Stimulated activated CD8-positive, alpha-beta memory T cell treated with anti-CD3 and anti-CD28 coated beads, Interleukin-4, amount 100 ng/mL, for 1 hour (primary cell): ENCODE measurements at places on chromosomes 3 and 15.

GRCh38 chr15:51331141-51331540, 7.3 kb downstream of the CYP19A1 start:
- DNase-seq, result no peak

DNA sequence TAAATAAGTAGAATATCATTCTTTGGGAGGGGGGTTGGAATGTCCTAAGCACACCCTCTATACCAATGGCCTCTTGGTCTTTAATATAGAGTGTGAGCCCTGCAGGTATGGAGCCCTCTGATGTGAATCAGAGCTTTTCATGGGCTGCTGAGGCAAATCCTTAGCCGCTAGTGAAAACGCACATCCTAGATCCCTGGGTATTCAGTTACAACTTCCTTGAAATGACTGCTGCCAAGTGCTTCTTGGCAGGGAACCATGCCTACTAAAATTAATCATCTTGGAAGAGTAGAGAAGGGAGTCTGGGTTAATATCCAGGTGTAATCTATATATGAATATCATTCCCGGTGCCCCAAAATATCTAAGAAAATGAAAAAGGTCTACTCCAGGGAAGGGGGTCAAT, 109.1 kb downstream of the POLQ start:
- DNase-seq, result no peak

- DNase-seq, result no peak
These were observed 22.5 kb downstream of the PXK start for GRCh38 chr3:58355179-58355578.

DNA sequence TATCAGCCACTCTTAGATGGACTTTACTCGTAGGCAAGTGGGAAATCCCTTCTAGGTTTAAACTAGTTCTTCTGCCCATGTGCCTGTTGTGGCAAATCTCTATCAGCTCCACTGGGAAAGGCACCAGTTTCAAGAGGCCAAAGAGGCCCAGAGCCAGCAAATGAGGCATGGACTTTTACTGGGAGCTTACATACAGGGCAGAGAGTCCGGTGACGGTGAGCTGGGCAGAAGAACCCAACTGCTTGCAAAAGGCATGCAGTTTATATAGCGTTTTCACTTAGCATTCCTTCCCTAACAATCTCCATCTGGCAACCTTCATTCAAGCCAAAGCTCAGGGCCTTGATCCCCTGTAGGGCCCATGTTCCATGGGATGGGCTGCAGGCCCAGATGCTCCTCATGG, 93.0 kb upstream of the C3orf80 start:
- no peak for DNase-seq

DNA sequence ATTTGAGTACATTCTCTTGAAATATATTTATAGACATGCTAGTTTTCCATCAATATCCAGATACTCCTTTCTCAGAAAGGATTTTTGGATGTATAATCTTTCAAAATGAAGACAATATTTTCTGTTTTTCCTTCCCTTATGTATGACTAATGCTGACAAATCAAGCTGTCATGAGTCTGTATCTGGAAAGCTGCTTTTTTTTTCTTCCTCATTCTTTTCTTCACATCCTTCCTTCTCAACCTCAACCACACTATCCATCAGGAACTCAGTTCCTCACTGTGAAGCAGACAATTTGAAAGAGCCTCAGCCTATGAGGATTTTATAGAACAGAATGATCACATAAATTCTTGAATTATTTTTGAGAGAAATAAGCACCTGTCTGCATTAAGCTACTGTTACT, 335.9 kb upstream of the EPHA6 start:
- DNase-seq, result no peak

GRCh38 chr3:175601521-175601920, 742.4 kb downstream of the NAALADL2 start:
- DNase-seq, result no peak

- DNase-seq, result no peak
These were observed 145.1 kb downstream of the SEMA6D start for GRCh38 chr15:47862402-47862801.

DNA sequence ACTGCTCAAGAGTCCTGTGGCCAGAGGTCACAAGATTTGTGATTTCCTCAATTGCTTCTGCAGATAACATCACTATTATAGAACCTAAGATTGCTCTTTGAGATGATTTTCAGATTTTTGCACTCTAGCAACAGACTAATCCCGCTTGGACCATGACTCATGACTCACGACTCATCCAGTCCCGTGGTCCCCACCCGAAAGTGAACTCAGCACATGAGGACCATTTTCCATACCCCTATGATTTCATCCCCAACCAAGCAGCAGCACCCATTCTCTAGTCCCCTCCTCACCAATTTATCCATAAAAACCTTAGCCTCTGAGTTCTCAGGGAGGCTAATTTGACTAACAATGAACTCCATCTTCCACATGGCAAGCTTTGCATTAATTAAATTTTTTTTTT, 106.3 kb upstream of the ALCAM start:
- DNase-seq, result no peak

- DNase-seq, result no peak
These were observed 5.7 kb downstream of the PLEKHO2 start for GRCh38 chr15:64847448-64847847.

DNA sequence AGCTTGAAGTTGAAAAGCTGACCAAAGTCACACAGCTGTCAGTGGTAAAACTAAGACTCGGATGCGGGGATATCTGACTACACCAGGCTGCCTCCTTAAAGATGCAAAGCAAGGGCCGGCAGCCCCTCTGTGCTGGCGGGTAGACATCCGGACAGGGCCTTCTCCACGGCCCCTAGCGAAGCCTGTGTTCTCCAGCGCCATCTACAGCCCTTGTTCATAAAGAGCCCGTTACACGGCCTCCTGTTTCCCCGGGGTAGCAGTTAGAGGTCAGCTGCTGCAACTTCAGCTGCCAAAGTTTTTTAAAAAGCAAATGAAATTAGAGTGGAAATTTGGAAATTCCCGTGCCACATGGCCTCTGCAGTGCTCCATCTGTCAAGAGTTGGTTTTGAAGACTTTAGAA, 383.0 kb downstream of the TBL1XR1 start:
- no peak for DNase-seq

- DNase-seq, result no peak
These were observed 46.2 kb upstream of the PYDC2 start for GRCh38 chr3:191414732-191415131.

- no peak for DNase-seq
These were observed 145.5 kb downstream of the ATP10A start for GRCh38 chr15:25717457-25718168.

- no peak for DNase-seq
These were observed 28.4 kb downstream of the PML start for GRCh38 chr15:74022706-74023470.

DNA sequence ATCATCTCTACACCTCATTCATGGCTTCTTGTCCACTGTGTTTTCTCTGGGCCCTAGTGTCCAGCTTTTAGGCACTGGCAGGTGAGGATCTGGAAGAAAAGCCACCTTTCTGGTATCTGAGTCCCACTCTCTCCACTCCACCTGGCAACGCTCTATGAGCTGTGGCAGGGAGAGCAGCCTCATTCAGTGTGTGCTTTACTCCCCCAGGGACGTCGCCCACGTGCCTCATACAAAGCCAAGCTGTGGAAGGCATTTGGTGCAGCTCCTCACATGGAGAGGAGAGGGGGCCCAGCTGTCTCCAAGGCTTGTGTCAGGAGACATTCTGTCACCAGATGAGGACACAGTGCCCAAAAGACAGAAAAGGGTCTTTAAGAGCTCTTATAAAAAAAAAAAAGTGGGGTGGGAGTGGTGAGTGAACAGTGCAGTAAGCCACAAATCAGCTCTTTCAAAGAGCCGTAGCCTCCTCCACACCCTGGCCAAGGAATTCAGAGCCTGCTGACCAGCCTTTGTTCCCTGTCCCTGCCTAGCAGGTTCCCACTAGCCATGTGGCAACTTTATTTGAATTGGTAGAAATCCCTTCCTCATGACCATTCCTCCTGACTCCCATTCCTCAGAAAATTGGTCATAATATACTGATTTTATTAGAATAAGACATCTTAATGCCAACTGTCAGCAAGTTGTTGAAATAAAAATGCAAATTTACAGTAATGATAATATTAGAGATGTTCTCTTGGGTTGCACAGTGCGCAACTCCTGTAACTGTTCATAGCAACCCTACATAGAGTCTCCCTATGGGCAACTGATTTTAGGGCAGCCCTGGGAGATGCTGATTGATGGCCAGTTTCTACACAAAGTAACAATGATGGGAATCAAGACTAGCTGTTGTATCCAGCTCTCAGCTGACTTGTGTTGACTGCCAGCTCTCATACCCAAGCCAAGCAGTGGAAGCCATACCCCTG, 29.5 kb downstream of the GALNT15 start:
- no peak for DNase-seq

- DNase-seq, result no peak
These were observed 72.8 kb upstream of the ACAD9 start for GRCh38 chr3:128806588-128806987.

DNA sequence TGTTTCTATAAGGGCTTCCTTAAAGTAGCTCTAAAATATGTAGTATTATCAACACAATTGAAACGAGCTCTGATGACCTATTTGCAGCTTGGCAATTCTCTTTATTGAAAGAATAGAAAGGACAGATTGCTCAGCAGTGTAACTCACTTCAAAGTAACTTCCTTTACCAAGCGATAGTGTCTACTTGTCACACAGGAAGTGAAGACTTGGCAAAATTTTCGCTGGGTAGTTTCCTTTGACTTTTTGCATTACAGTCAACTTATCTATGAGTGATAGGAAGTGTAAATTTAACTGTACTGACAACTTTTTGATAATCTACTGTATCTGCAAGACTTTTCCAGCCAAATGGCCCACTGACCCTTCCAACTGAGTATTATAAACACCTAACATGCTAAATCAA, 22.8 kb downstream of the SLC9A9 start:
- DNase-seq, result no peak

- DNase-seq, result no peak
These were observed 25.6 kb downstream of the ILDR1 start for GRCh38 chr3:121996441-121996840.

DNA sequence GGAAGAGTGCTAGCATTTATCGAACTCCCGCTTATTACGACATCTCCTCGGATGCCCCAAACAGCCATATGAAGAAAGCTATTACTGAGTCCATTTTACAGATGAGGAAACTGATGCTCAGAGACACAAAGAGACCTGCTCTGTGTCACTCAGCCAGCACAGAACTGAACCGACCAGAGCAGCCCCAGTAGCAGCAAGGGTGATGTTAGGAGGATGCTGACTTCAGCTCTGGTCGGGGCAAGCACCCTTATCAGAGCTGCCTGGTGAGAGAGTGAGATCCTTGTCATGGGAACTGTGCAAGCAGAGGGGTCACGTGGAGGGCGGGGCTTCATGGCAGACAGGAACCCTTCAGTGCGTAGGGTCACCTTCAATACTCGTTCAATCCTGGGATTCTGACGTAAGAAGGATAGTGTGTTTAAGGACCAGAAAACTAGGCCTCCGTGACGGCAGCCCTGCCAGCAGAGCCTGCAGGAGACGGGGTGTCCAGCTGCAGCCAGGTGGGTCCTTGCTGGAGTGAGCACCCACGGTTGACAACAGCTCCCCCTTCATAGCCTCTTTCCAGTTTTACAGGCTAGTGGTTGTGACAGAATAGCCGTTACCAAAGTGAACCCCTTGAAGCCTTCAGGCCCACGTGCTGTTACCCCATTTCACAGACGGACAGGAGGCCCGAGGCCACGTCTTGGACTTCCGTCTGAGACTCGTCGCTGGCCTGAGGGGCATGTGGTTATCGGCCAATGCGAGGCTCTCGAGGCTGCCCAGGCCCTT, 12.0 kb upstream of the IQSEC1 start:
- DNase-seq, result no peak

GRCh38 chr3:13136426-13136825, 63.2 kb upstream of the IQSEC1 start:
- DNase-seq, result no peak

GRCh38 chr3:43180694-43181093, 74.8 kb upstream of the POMGNT2 start:
- DNase-seq, result no peak

GRCh38 chr3:156366559-156366958, 188.4 kb downstream of the SSR3 start:
- DNase-seq, result no peak

- no peak for DNase-seq
These were observed 53.3 kb upstream of the TRIM71 start for GRCh38 chr3:32764481-32764880.

GRCh38 chr3:96813820-96814650, at the start of gene EPHA6:
Gene EPHA6 (plus strand): TSS chr3:96814594.
- DNase-seq, result no peak

DNA sequence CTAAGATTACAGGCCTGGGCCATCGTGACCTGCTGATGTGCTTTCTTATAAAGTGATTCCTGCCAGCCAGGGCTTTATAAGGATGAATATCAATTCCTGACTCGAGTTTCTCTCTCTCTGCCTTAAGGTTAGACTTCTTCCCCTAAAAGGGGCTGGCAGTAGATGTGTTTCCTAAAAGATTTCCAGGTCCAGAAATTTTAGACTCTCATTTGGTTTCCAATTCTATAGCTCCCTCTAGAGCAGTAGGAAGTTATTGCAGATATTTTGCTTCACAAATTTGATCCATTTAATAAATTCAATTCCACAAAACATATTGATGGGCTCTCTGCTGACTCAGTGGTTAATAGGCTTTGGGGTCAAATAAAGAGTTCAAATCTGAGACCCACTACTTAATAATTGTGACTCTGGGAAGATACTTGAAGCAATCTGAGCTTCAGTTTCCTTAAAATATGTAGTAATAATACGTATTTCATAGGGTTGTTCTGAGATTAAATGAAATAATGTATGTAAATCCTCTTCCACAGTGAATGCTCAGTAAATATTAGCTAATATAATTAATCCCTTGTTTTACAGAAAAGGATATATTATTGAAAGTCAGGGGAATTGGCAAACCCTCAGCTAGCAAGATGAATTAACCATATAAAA, 2.1 kb downstream of the TRIM69 start:
- DNase-seq, result no peak

DNA sequence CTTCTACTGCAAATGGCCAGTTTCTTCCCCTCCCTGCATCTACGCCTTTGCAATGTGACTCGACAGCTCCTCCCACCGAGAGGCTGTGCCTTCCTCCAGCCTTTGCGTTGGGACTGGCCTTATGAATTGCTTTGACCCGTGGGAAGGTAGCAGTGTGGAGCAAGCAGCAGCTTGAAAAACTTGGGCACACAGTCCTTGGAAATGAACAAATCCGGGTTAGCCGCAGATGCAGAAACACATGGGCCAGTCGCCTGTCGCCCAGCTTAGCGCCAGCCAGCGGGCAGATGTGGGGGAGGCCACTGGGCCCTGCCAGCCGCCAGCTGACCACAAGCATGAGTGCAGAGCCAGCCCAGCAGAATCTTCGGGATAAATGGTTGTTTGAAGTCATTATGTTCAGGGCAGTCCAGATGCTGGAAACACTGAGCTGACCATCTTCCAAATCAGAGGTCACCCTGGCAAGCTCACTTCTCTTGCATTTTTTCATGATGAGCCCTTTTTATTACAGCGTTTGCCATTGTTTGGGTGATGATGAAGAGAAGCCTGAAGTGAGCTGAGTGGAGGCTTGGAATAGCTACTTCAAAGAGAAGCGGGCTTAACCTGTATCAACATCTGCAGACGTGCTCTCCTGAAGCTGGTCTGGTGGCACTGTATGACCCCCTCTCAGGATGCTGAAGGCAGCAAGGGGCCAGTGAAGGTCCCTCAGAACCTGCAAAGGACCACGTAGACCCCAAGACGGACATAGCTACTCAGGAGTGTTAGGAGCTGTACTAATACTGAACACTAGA, 9.8 kb downstream of the SELENOS start:
- no peak for DNase-seq
